Prostate gland (tissue), 2 donors: ENCODE measurements at places on chromosomes 7 and 10. TPM values are rescaled to one million over a fixed set of nuclear protein-coding genes. Genes with fewer than 3 reads are reported as not detected.

GRCh38 chr10:33212061-33212748, 122.3 kb downstream of the NRP1 start:
- DNase-seq: no peak

ASB4 gene
- 0.57 TPM for total RNA-seq

GRCh38 chr10:10126218-10126617, 891.5 kb upstream of the CELF2 start:
- DNase-seq: no peak

DNA sequence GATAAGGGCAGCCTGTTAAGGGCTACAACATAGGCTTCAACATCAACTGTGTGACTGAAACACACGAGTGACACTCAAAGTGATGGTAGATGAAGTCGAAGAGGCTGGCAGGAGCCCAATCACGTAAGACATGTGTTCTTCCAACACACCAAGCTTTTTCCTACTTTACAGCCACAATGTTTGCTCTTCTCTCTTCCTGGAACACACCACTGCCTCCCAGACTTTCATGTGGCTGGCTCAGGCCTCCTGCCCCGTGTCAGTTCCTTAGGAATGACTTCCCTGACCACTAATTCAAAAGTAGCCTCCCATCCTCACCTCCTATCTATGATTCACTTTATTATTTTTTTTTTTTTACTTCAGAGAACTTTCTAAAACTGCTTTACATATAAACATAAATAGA, 209.2 kb downstream of the GPAM start:
- DNase-seq: no peak

HIPK2 gene
- 54.4 TPM for total RNA-seq

- no peak for DNase-seq
These were observed 316.1 kb downstream of the CCDC3 start for GRCh38 chr10:12685261-12686058.

DNA sequence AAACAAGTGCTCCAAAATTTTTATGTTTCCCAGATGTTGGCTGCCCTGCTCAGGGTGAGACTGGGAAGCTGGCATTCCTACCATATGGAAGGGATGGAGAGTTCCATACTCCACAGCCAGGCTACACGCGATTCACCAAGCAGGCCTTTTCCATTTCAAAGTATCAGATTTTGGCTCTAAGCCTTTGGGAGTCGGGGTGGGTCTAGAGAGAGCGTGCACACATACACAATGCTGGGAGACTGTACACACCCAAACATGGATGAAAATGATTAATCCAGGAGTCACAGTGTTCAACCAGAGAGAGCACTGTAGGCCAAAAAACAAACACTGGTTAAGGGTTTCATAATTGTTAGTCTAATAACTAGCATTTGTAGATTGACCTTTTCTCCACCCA, 295.0 kb downstream of the BICC1 start:
- no peak for DNase-seq

DDC gene
- total RNA-seq: 1.9 TPM
